ENCODE measurements at places on chromosomes 7 and 10.

- no peak for DNase-seq
Measured at GRCh38 chr7:137895301-137896221, 48.8 kb upstream of the DGKI start.

DNA sequence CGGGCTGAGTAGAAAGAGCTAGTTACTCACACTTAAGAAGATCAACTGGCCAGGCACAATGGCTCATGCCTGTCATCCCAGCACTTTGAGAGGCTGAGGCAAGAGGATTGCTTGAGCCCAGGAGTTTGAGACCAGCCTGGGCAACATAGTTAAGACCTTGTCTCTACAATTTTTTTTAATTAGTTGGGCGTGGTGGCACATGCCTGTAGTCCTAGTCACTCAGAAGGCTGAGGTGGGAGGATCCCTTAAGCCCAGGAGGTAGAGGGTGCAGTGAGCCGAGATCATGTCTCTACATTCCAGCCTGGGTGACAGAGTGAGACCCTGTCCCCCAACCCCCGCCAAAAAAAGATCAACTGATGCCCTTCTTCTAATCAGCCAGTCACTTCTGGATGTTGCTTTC lies 74.6 kb upstream of the ATP6V0A4 start:
- no peak for DNase-seq

- DNase-seq: no peak
Measured at GRCh38 chr7:139106959-139107358, 2.6 kb downstream of the ZC3HAV1 start.

DNA sequence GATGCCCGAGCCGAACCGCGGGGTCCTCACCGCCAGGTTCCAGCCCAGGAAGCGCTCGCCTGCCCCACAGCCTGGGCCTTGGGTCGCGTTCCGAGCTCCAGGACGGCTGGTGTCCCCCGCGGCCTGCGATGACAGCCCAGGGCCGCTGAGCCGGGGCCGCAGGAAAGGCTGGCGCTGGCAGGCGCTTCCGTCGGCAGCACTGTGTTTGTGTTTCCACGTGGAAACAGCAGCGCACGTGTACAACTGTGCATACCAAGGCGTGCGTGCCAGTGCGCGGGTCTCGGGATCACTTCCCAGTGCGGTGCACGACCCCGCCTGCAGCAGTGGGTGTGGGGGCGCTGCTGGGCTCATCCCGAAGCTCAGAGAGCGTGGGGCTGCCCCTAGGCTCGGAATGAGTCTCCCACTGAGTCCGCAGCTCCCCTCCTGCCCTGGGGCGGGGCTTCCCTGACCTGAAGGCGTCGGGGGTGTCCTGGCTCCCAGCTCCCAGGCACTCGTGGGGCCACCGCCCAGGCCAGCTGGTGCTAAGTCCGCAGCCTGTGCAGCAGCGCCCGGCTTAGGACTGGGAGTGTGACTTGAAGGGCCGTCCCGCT lies 17.2 kb downstream of the AP5Z1 start:
- peak; percentile 54 for DNase-seq

DNA sequence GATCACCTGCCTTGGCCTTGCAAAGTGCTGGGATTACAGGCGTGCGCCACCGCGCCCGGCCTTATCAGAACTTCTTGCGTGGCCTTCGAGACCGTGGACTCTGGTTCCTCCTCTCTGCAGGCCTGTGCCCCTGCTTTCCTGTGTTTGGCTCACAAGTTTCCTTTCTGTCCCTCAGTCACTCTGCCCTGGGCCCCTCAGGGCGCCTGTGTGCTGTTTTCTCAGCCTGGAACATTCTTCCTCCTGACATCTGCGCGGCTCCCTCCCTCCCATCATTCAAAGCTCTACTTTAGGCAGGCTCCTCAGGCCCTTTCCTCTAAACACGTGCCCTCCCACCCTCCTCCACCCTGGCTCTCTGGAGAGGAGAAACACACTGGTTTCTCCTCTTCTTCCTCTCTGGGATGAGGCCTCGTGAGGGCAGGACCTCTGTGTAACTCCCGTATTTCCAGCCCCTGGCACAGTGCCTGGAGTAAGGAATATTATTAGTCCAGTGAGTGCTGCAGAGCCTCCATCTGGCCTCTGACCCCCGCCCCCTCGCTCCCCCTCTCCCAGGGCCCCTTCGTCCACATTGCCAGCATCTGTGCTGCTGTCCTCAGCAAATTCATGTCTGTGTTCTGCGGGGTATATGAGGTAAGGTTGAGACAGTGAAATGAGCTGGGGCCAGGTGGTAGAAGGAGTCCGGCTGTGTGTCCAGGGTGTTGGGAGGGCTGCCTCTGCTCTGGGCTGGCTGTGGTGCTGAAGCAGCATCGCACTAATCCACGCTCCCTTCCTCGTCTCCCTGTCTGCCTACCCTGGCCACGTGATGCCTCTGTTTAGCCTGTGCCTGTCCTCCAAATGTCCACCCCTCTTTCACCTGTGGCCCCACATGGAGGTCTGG lies 7.1 kb downstream of the CLCN1 start:
- DNase-seq: no peak

- DNase-seq: peak; percentile 44
Measured at GRCh38 chr10:71582019-71582418, 137.6 kb downstream of the C10orf105 start.

GRCh38 chr7:144628176-144628575 lies 207.7 kb downstream of the TPK1 start:
- no peak for DNase-seq

DNA sequence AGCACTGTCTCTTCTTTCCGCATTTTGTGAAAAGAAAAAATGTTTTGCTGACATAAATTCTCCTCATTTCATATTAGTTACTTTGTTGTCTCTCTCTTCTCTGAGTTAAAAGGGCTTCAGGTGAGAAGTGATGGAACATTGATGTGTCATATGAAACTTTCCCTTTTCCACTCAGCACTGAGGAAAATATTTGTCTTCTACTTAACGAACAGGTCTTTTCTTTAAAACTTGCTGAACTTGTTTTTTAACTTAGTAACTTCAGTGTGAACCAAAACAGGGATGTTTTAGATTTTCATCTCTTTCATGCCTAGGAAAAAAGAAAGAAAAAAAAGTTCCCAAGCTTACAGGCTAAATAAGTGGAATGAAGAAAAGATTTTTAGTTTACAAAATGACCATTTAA lies 19.0 kb upstream of the TSPAN12 start:
- no peak for DNase-seq

DNA sequence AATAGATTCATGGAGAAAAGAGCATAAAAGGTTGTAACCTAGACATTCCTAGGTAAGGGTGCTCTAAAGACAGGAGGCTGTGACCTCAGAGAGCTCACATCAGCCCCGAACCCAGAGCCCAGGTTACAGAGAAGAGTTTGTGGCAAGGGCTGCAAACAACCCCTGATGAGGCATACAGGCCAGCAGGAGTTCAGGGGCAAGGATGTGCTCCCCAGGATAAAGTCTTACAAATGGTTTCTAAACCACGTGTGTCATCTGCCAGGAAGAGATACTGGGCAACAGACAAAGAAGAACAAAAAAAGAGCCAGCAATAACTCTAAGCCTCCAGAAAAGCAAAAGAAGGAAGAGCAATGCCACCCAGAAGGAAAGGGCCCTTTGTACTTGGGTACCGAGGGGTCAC lies 27.7 kb downstream of the NCAPG2 start:
- DNase-seq: no peak

DNA sequence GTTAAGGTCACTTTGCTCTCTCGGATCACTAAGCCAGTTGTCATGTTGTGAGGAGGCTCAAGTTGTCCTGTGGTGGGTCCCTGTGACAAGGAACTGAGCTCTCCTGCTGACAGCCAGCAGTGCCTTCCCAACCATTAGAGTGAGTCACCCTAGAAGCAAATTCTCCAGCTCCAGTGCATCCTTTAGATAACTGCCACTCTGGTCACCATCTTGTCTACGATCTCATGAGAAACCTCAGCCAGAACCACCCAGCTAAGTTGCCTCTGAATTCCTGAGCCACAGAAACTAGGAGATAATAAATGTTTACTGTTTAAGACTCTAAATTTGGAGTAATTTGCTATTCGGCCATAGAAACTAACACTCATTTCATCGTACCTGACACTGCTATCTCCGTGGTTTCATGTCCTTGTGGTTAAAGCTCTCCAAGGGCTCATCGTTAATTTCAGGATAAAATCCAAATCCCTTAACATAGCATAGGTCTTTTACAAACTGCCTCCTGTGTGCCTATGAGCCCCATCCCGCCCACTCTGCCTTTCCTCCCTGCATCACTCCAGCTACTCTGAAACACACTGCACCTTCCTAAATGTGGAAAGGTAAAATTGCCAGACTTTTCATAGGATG lies 56.5 kb upstream of the WIPF3 start:
- DNase-seq: peak; percentile 16

DNA sequence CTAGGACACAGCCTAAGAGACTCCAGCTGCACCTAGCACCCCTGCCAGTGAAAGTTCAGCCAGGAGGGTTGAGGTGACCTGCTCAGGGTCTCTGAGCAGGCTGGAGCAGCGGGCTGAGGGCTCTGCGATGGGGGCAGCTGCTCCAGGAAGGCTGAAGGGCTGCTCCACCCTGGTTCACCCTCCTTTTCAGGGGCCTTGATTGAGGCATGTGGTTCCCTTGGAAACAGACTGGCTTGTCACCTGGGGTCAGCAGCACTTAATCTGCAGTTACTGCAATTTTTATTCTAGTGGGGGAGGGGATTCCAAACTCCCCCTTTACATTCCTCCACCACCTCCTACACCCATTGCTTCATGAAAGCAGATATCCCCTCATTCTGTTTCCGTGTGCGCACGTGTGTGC lies 85.3 kb upstream of the UNC5B start:
- DNase-seq: no peak

DNA sequence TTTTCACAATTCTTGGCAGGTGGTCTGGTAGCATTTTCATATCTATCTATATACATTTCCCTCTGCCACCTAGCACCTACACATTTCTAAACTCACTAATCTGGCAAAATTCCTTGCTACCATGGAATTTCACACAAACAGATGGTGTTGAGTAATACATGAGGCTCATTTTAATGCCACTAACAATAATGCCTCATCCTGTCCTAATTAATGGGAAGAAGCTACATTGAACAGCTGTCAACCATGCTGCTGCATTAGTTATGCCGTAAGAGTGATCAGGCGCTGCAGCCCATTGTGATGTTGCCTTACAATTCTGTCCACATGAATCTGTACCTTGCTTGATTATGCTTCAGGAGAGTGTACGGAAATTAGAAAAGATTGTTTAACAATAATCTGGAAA lies 23.2 kb downstream of the COL1A2 start:
- DNase-seq: no peak

GRCh38 chr10:27643301-27643700 lies 102.3 kb downstream of the MKX start:
- no peak for DNase-seq

DNA sequence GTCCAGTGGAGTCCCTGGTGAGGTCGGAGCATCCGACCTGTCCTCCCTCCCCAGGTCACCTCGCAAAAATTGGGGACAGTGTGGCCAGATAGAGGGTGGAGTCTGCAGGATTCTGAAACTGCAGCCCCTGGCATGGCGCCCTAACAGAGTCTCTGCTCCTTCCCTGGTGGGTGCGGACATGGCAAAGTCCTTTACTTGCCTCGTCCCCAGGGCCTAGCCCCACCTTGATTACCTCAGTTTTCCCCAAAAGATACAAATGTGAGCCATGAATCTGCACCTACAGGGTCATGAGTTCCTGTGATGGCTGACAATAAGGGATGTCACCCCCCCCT lies 47.7 kb downstream of the NPVF start:
- DNase-seq: no peak

DNA sequence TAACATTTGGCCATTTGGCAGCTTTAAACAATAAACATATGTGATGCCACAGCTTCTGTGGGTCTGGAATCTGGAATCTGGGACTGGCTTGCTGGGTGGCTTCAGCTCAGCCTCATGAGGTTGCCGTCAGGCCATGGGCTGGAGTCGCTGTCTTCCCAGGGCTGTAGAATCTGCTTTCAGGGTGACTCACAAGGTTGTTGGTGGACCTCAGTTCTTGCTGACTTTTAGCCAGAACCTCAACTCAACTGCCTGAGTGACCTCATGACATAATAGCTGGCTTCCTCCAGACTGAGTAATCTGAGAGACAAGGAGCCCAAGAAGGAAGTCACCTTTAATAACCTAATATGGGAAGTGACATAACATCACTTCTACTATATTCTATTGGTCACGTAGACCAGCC lies 44.6 kb upstream of the TSPAN13 start:
- DNase-seq: no peak

GRCh38 chr7:105279688-105280007 lies 109.1 kb downstream of the SRPK2 start:
- no peak for DNase-seq

DNA sequence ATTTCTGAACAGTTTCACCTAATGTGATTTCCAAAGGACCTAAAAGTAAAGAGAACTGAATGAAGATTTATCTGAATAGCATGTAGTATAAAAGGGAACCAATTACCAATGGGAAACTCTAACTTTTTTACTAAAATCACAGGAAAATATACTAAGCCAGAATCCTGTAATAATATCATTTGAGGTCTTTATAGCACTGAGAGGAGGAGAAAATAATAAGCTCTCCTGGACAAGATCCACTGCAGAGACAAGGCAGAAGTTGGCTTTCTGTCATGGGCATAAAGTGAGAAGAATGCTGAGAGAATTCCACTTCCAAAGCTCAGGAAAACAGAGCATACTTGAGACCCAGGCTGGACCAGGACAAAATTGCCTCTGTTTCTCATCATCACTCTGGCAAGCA lies 1131.4 kb downstream of the SORCS1 start:
- no peak for DNase-seq

- DNase-seq: no peak
Measured at GRCh38 chr7:2785071-2785500, 59.0 kb downstream of the GNA12 start.

DNA sequence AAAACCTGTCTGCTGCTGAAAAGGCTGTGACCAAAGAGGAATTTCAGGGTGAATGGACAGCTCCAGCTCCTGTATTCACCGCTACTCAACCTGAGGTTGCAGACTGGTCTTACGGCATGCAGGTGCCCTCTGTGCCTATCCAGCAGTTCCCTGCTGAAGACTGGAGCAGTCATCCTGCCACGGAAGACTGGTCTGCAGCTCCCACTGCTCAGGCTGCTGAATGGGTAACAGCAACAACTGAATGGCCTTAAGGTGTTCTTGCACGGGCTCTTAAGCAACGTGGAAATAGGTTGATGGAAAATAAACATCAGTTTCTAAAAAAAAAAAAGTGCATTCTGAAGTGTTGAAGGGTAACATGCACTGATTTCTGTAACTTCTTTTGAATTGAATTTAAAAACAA lies 82.3 kb downstream of the DAGLB start:
- no peak for DNase-seq

- DNase-seq: no peak
Measured at GRCh38 chr10:74051736-74052342, 53.9 kb downstream of the VCL start.

- DNase-seq: peak; percentile 78
Measured at GRCh38 chr10:102678842-102679289, 34.6 kb downstream of the TRIM8 start.

Measured in head of caudate nucleus (tissue), 42 donors.